ENCODE measurements at places on chromosomes 13 and 19.

GRCh38 chr19:28612275-28612769 is 600.6 kb downstream of the UQCRFS1 start:
- DNase-seq: no peak

DNA sequence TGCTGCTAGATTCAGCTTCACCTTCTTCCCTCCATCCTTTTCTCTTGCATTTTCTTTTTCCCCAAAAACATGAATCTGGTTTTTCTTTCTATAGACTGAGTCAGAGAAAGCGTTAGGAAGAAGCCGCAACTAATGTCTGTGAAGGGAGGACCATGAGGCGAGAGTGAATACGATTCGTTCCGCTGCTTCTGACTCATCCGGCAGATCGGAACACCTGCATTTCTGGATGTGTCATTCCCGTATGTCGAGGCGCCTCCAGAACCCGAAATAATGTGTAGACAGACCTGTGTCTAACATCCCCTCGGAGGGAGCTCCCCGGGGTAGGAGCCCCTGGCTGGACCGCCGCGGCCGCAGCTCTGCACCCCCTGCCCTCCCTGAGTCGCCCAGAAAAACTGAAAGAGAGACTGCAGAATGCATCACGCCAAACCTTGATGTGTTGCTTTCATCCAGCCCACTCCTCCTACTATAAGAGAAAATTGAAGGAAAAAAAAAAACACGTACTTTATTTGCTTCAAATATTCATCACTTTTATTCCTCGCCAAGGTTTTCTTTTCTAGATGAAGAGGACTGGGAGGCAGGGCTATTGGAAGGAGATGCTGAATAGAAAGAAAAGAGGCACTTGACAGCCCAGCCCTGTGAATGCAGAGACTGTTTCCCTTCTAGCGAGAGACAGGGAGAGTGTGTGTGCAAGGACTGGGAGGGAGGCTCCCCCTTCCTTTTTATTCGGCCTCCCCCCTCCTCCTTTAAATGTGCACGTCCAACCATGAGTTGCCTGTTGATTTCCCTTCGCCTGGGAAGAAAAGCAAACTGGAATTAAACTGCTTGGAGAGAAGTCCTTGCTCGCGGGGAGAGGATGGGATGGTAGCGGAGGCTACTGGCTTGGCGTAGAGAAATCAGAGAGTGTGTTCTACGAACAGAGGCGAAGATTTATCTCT is 616 bp upstream of the PCDH17 start:
- peak; percentile 1 for DNase-seq

GRCh38 chr19:55172741-55173140 is 6.3 kb upstream of the DNAAF3 start:
- DNase-seq: no peak

DNA sequence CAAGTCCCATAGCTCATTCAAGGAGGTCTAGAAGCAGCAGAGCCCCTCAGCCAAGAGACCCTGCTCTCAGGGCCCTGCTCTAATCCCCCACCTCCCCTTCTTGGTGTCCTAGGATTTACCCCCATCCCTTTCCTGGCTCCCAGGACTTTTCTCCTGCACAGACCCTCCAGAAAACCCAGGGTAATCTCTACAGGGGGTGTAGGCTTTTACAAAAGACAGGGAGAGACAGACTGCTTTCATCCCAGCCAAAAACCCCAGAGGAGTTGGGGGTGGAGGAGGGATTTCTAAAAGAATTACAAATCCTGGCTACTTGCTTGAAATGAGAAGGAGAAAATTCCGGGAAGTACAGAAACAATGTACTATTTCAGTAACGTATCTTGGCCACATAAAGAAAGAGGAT is 133.3 kb downstream of the TNFSF13B start:
- no peak for DNase-seq

GRCh38 chr13:113854238-113855011 is 9.5 kb downstream of the GAS6 start:
- DNase-seq: no peak

DNA sequence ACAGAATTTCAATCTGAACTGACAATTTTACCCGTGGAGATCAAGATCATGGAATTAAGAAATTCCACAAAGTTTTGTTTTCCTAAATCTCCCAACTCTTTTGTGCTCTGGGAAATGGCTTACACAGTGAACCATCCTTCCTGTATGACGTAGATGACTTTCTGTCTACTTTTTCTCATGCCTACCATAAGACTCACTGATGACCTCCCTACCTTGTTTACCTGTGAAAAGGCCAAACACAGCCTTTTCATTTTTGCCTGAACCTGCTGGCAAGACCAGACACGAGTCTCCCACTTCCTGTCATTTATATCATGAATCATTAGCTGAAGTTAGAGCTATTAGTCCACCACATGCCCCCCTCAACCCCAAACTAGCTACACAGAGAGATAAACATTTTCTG is 4.6 kb upstream of the KBTBD6 start:
- no peak for DNase-seq

GRCh38 chr13:27281420-27281819 is 10.8 kb downstream of the RASL11A start:
- no peak for DNase-seq

- DNase-seq: no peak
Measured at GRCh38 chr13:29319451-29319850, 276.0 kb downstream of the SLC7A1 start.

DNA sequence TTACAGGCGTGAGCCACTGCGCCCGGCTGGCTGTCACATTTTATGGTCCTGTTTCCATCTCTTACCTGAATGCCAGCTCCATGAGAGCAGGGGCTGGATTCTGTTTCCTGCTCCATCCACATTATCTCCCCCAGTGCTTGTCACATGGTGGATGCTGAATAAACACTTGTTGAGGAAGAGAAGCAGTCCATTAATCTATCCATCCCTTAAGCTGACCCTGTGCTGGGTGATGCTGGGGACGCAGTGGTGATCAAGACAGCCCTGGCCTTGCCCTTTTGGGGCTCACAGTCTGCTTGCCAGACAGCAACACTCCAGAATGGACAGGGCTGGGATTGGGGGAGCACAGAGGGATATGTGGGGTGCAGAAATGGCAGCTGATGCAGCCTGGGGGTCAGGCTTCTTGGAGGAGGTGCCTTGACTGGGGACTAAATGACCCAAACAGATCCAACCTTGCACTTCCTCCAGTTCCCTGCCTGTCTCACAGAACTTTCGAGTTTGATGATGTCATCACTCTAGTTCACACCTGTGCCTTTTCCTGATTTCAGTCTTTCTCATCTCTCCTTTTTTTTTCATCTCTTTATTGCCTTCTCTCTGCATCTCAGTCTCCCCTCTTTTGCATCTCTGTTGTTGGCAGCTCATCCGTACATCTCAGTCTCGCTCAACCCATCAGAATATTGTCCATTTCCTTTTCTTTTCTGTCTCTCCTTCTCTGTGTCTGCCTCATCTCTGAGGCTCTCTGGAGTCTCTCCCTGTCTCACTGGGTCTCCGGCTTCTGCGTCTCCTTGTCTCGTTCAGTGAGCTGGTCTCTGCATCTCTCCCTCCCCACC is 4.6 kb downstream of the IRF2BP1 start:
- no peak for DNase-seq

DNA sequence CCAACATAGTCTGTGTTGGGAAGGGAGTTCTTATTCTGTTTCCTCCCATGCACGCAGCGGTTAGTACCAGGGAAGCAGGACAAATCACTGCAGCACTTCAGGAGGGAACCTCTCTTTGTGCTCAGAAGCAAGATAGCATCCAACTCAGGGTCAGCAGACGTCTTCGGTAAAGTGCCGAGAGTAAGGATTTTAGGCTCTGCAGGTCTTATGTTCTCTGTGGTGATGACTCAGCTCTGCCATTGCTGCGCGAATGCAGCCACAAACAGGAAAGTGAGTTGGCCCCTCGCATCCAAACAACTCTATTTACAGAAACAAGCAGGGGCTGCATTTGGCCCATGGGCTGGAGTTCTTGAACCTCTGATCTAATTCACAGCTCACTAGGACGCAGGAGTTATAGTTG is 122.1 kb upstream of the SPATA13 start:
- no peak for DNase-seq

GRCh38 chr19:18596752-18597157 is 8.2 kb downstream of the REX1BD start:
- DNase-seq: peak; percentile 42

GRCh38 chr19:10431943-10432735 is 11.8 kb downstream of the PDE4A start:
- DNase-seq: peak; percentile 73

DNA sequence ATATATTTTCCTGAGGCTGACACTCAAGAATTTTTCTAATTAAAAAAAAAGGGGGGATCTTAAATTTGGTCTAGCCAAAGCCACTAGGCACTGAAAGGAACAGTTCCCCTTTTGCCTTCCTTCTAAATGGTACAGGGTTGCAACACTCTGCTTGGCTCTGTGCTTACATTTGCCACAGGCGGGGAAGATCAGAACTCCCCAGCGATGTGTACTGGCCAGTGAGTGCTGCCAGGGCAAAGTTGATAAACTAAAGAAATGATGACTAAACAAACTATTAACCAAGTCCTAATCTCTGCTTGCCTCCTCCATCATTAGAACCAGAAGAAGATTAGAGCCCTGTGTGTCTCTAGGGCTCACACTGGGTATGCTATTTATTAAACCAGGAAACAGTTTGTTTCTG is 75.3 kb upstream of the SCEL start:
- no peak for DNase-seq

GRCh38 chr19:42563352-42564210 is 31.1 kb downstream of the CEACAM8 start:
- peak; percentile 16 for DNase-seq

GRCh38 chr13:99990126-99990977 is 8.8 kb downstream of the ZIC2 start:
- DNase-seq: no peak

- no peak for DNase-seq
Measured at GRCh38 chr13:91123456-91124127, 223.9 kb upstream of the MIR17HG start.

- no peak for DNase-seq
Measured at GRCh38 chr13:49030213-49030612, 54.5 kb downstream of the FNDC3A start.

GRCh38 chr13:52158629-52159158 is 703 bp downstream of the NEK3 start:
- DNase-seq: no peak

DNA sequence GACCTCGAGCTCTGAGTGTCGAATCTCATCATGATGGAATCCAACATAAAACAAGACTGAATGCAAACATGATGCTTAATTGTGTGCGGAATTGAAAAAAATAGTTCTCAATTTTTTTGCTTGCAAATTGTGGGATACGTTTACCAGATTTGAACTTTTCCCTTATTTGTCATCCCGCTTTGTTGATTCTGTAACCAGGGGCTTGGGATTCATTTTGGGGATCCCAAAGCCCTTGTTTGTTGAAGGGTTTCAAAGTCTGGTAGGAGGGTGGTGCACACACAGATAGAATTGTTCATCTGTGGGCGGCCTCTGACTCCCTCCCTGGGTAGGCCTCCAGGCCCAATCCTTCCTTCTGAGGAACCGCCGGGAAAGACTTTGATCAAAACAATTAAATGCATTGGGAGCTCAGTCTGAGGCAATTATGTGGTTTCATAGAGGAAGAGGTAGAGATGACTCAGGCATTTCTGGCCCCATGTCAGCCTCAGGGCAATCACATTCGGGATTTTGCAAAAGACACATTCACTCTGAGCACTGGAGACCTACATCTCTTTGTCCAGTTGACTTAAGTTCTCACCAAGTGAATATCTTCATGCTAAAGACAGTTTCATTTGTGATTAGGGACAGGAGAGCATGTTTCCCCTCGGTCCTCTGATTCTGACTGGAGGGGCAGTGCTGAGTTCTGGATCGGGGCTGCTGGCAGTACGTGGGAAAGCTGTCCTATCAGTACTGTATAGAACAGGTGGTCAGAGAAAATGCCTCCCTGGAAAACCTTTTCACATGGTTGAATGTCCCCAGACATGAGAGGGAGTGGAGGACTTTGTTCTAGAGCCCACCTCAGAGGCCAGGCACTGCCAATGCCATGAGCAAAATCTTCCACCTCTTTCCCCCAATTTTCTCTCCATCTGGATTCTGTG is 27.8 kb upstream of the IGFL4 start:
- no peak for DNase-seq
